ENCODE measurements at places on chromosomes 2 and 18.

DNA sequence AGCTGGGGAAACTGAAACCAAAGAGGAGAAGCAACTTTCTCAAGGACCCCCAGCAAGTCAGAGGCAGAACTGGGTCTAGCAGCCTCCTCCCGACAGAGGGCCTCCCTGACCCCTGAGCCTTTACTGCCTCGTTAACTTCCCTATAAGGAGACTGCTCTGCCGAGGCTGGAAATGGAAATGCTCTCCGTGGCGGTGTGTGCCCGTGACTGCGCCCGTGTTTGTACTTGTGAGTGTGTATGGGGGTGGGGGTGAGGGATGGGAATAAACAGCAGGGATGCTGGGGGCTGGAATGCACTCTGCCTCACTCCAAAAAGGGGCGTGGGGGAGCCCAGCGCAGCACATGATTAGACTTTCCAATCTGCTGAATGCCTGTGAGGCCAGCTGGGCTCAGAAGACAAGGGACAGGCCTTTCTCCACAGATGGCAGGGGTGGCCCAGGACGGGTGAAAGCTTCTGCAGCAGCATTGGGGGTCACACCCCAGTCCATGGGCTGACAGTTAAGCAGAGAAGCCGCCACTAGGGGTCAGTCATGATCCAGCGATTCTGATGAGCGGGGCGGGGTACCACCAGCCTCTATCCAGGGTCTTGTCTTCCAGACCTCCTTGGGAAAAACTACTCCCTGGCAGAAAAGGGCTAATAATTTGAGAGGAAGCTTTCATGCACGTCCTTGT is 26.8 kb downstream of the MPHOSPH10 start:
- peak; percentile 76 for DNase-seq

GRCh38 chr2:25566694-25567093 is 106.7 kb downstream of the DTNB start:
- no peak for DNase-seq

- DNase-seq = no peak
These were observed 68.3 kb downstream of the FAM161A start for GRCh38 chr2:61785583-61785982.

GRCh38 chr2:226256237-226256636 is 543.4 kb downstream of the IRS1 start:
- no peak for DNase-seq

- DNase-seq = no peak
These were observed 83.7 kb downstream of the BCL11A start for GRCh38 chr2:60469536-60470317.

DNA sequence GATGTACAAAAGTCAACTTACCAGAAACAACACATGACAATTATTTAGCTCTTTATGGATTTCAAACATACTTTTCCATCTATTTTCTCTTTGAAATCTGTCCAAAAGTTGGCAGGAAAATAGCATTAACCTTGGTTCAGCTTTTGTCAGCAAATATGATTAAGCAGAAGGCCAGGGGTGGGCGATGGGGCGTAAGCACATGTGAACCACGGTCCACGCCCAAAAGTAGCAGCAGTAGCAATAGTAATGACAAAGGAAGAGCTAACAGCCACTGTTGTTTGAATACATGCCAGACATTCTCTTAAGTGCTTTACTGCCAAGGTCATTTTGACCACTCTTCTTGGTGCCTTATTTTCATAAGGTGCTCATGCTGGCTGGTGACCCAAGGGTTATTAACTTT is 73.5 kb downstream of the ANTXR1 start:
- DNase-seq = no peak

- no peak for DNase-seq
These were observed 190.4 kb downstream of the NCK2 start for GRCh38 chr2:105935063-105935462.

GRCh38 chr18:24053211-24053610 is 38.7 kb downstream of the TTC39C start:
- no peak for DNase-seq

- no peak for DNase-seq
These were observed 16.7 kb downstream of the IL1R1 start for GRCh38 chr2:102159295-102159694.

DNA sequence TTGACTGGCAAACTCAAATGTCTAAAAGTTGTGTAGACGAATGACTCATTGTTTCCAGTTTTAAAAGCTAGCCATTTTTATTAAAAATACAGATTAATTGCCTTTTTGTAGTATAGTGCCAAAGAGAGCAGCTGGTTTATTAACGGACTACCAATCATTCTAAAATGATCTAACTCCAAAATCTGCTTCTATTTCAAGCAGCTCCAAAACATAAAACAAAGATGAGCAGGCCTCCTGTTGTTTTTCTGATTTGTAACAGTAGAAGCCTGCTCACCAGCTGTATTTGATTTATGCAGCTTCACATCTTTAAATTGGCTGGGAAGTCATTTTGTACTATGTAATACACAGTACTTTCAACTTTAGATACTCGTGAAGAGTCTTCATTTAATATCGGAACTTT is 171.8 kb downstream of the UBR3 start:
- DNase-seq = no peak

DNA sequence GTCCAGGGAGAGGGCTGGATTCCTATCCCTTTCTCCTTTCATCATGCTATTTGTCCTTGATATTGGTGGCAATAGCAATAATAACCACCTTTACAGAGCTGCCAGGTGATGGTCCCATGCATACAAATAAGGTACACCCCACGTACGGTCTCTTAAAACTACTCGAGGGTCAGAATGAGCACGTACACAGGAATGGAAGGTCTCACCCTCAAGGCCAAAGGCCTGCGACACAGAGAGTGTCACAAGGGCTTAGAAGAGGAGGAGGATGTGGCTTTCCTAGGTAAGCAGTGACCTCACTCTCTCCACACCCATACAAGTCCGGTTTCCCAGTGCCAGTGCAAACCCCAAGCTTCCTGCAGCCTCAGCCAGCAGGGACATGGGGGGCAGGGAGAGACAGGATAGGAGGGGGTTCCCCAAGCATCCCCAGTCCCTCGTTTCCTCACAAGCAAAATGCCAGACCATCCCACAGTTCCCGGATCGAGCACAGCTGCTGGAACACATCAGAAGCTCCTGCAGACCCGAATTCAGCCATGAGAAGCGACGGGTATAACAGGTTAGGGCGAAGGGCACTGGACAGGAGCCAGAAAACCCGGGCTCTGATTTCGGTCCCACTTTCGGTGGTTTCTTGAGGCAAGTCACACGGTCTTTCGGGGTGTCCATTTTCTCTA is 49.2 kb downstream of the PLB1 start:
- no peak for DNase-seq

GRCh38 chr2:240589375-240589774 is 2.8 kb downstream of the CAPN10 start:
- DNase-seq = no peak

DNA sequence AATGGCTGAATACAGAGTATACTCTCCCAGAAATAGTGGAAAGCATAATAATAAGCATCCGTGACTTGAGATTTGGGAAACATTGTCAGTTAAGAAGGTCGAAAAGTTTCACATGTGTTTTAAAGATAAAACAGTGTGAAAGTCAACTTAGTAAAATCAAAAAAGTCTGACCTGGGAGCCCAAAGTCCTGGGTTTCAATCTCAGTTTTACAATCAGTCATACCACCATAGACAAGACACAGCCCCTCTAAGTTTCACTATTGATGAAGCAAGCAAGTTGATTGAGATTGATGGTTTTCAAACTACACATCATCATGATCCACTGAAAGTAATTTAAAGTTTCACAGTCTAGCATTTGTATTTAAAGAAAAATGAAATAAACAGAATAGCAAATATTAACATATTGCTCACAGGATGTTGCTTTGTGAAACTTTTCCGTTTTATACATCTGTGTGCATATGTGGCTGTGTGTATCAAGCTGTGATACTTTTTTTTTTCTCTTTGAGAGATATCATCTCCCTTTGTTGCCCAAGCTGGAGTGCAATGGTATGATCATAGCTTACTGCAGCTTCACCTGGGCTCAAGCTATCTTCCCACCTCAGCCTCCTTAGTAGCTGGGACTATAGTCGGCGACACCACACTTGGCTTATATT is 71.1 kb downstream of the PIK3C3 start:
- DNase-seq = no peak

DNA sequence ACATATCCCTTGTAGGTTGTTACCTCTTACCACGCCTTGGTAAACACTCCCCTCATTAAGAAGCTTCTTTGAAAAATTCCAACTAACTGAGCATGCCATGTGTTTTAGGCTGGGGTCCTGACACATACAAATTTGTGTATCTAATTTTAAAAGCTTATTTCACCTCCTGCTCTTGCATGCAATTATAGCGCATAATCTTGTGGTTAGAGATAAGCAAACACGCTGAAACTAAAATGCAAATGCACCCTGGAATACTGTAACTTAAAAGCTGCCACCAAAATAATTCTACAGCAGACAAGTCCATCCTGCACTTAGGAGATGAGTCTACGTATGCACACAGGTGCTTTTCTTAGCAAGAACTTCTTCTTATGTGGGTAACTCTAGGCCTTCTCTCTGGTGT is 990.2 kb downstream of the TSN start:
- no peak for DNase-seq

DNA sequence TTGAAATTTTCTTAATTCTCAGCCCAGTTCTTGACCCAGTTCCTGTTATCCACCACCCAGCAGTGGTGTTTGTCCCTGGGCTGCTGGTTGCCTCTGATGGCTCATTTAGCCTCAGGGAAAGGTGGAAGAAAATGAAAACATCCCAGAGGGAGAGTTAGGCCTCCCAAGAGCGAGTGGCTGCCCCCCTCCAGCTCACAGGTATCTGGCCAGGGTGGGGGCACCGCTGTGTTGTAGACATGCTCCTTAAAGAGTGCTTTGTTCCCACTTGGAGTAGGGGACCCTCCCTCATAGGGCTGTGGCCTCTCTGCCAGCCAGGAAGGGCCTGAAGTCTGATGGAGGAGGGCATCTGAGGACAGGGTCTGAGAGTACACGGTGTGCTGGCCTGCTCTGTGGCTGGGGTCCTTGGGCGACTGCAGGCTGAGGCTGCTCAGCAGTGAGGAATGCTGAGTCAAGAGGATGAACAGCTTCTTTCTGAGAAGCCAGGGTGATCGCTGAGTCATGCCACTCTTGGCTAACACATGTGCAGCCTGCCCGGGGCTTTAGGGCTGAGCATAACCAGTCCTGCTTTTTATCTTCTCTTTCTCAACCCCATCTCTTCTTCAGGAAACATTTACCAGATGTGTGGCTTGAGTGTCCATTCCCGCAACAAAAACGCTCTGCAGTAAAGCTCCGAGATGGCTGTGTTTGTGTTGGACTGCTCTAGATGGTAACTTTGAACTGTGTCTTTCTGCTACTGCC is 72.3 kb downstream of the IL1R2 start:
- no peak for DNase-seq

DNA sequence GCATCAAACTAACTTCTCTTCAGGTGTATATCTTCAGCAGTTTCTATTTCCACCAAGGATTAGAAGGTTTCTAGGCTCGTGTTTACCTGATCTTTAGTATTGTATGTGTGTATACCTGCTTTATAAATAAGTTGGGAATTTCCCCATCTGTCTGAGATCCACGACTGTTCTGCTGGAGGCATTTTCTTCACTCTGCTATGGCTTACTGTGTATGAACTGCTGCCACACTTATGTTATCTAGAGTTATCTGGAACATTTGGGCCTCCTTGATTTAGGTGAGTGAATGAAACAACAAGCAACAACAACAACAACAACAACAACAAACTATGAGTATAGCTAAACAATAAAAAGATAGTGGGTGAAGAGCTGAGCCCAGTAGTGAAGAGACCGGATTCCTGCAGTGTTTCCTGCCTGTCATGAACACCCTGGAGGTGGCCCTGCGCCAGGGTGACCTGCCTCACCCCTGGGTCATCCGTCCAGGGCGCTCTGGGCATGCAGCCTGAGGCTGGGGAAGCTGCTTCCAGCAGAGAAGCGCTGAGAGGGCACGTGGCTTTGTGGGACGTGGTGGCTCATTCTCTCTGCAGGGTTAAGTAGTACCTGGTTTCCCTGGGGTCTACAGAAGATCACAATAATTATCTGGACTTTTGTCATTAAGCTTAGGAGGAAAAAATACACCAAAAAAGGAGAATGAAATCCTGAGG is 56.1 kb upstream of the GATA6 start:
- DNase-seq = no peak

DNA sequence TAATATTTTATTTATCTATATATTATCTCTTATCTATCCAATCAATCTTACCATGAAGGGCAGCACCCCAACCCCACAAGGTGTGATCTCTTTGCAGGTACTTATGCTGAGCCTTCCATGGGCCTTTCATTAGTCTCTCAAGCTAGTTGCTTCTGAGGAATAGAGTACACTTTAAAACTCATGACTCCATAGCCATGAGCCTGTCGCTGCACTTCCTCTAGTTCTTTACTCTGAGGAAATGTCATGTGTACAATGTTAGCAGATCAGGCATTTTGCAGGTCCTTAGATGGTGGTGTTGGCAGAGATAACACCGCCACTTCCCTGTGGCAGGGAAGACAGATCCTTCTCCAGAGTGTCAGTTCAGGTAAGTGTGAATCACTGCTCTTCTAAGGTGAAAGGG is 29.5 kb upstream of the STAT4 start:
- no peak for DNase-seq

DNA sequence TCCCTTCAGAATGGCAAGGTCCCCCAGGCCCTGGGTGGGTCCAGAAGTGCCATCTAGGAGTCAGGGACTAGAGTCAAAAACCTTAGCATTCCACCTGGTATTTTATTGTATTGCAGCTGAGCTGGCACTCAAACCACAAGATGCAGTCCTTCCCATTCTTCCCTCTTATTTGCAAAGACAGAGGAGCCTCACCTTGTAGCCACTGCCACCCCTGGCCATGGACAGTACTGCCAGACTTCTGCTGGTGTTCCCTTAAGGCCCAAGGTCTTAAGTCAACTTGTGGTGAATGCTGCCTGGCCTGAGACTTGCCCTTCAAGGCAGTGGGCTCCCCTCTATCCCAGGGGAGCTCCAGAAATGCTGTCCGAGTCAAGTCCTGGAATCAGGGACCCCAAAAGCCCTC is 6.9 kb downstream of the UGT1A10 start:
- peak; percentile 5 for DNase-seq

DNA sequence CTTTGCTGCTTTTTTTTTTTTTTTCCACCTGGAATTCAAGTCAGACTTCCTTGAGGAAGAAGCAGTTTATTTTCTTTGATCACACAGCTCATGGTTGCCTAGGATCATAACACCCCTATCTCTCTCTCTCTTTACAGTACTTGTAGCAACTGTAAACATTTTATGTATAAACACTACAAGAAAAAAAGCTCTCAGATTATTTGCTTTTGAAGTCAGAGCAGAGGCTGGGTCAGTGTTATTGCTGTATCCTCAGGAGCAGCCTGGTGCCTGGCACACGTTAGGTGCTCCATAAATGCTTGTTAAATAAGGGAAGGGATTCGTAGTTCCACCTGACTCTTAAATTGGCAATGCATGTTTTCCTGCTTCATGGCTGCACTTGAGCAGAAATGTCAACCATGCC is 221.2 kb downstream of the TGIF1 start:
- no peak for DNase-seq

DNA sequence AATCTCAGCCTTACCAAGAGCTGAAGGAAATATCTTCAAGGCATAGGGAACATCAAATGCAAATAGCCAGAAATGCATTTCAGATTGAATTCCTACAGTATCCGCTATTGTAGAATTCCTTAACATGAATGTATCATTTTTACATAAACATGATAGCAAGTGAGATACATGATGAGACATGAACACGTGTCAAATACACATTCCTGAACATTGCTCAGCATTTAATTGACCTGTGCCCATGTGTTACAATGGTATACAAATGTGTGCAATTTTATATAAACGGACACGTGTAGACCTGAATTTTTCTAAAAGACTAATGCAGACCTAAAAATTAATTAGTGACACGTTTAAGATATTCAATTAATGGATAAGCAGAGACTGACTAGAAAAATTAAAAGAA is 133.0 kb upstream of the TLK1 start:
- DNase-seq = no peak
